OCI-M1 (cell line): ENCODE measurements at places on chromosomes 16 and 17.

- DNase-seq: peak; percentile 64
These were observed 5.0 kb upstream of the MYL4 start for GRCh38 chr17:47203984-47204721.

DNA sequence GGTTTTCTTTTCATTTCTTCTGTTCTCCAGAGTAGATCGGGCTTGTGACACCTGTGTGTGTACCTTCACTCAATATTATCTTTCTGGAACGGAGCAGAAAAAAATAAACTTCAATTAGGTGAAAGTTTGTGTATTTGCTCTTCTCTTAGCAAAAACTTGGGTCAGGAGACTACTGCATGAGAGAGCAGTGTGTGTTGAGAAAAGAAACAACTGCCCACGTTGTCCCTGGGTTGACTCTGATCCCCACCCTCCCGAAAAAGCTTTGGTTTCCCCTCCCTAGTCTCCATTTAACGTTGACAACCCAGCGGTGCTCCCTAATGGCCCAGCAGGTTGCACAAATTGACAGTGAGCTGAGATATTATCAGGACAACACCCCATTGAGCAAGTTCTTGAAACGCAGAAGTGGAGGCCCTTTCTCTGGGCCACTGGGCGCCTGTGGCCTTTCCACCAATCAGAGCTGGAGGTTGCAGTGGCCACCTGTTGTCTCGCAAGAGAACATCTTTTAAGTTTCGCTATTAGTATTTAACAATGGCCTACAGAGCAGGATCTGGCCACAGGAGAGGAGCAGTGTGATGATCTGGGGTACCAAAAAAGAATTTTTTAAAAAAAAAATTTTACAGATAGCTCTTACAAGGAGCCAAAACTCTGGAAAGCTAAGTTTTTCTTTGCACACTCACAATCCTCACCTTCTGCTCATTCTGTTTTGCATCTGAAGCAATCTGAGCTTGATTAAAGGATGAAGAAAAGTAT is 1.5 kb upstream of the TOX3 start:
- no peak for DNase-seq

DNA sequence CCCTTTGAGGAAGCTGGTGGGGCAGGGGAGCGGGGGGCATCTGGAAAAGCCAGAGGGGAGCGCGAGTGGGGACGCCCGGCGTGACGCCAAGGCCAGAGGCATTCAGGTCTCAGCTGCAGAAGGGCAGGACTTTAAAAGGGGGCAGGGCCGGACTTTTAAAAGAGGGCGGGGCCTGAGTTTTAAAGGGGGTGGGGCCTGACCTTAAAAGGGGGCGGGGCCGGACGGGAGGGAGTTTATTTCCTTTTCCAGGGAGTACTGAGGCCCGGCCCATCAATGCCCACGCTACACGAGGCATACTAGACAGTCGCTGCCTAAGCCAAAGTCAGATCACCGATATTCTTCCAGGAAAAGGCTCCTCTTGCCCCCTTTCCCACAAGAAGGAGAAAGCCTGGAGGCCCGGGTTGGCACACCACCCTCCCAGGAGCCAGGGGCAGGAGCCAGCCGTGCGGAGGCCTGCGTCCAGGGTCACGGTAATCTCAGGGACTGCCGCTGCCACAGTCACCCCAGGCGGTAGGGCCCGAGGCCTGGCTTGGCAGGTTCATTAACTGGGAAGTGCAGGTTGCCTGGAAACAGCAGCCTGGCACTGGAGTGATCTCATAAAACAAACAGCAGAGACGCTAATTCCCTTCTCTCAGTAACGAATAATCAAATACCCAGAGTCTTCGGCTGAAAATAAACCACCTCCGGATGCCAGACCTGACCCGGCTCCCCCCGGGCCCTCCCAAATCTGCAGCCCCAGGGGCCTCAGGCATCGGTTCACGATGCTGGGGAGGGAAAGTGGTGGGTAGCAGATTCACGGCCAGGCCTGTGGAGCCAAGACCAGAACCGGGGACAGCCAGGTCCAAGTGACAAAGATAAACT is 90.7 kb downstream of the TIMM22 start:
- DNase-seq: peak; percentile 3

- no peak for DNase-seq
These were observed 32.8 kb downstream of the FBXO31 start for GRCh38 chr16:87350681-87351319.

- no peak for DNase-seq
These were observed 82.1 kb downstream of the METRNL start for GRCh38 chr17:83161298-83162034.

DNA sequence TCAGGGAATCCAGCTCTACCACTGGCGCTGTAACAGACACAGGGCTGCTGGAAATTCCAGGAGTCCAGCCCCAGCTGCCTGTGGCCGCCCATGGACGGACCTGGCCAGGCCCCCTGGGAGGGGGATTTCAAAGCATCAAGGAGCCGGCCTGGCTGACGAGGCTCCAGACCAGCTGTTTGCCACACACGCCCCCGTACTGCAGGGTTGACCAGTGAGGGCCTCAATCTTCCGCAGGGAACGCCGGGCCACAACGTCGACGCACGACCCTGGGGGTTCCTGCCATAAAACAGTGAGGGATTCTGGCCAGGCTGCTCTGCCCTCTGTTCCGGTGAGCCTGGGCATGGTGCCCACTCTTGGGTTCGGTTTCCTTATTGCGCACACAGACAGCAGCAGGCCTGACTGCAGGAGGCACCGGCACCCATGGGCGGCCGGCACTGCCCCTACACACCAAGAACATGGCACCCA is 3.7 kb downstream of the LMF1 start:
- DNase-seq: no peak

GRCh38 chr17:279776-280175 is 72.8 kb downstream of the RPH3AL start:
- no peak for DNase-seq

- DNase-seq: no peak
These were observed 3.9 kb upstream of the SPATA20 start for GRCh38 chr17:50542795-50543774.

DNA sequence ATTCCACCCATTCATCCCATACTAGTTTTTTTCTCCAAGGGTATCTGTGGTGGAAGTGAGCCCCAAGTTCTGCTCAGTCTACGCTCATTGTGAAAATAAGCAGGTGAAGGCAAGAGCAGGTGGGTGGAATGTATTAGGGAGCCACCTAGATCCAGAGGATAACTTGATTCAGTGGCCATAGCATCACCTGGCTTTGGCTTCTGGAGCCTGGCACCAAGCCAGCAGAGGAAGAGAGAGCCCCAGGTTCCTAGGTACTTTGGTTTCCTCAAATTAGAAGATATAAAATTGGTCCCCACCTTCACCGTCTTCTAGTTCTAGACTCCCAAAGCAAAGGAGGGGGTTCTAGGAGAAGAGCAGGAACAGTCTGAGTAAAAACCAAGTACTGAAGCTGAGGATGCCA is 4.1 kb downstream of the FXR2 start:
- DNase-seq: no peak

DNA sequence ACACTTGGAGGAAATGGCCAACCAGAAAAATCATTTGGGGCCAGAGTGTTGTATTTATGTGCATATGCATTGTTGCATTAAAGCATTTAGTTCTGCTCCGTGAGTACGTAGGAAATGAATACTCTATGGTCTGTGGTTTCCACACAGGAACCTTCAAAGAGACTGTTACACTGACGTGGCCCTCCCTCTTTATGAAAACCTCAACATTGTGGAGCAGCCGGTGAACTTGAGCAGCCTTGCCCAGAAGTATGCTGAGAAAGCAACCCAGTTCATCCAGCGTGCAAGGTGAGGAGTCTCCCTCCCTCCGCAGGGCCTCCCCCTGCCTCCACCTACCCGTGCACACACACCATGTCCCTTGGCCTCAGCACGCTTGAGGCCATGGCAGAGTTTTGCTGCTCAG is 65.2 kb downstream of the ARSG start:
- no peak for DNase-seq

GRCh38 chr17:40791787-40792436 is 7.8 kb downstream of the KRT28 start:
- DNase-seq: peak; percentile 39

GRCh38 chr17:2362016-2362415 is 24.7 kb downstream of the SGSM2 start:
- no peak for DNase-seq

- DNase-seq: no peak
These were observed 2.3 kb downstream of the BEAN1 start for GRCh38 chr16:66429290-66429962.

DNA sequence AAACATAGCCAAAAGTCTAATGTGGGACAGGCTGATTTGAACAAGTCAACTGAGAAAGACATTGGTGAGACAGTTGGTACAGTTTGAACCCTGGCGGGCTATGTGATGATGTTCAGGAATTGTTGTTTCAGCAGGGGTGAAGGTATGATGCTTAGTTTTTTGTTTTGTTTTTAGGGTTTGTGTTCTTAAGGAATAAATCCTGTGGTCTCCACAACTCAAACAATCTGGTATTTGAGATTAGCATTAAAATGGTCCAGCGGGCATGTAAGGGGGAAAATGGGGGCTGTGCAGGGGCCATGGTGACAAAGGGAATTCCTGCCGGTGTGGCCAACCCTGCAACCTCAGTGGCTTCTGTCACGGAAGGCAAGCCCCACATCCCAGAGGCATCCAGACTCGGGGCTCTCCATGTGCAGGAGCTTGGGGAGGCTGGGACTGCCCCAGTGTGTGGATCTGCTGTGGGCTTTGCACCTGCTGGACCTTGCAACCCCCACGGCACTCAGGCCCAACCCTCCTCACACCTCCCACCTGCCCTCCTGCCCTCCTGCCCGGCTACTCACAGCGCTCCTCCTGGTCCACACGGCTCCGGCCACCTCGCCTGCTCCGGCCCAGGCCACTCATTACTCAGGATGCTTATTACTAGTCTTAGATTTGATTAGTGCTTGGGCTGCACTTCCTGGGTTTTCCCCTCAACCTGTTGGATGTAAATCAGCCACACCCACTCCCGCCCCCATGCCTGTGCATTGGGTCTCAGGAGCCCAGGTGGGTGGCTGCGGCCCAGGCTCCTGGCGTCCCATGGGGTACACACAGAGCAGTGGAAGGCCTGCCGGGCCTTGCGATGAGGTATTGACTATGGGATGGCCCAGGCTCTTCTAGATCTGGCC is at the start of gene TNFRSF13B:
Gene TNFRSF13B, minus strand, starts transcription at position 661 of the 881 bp plus-strand sequence. Its CDS starts 43 bp downstream, at position 618.
- no peak for DNase-seq

- DNase-seq: no peak
These were observed 1.5 kb downstream of the NPLOC4 start for GRCh38 chr17:81635431-81635830.

- DNase-seq: no peak
These were observed 10.5 kb downstream of the PELP1 start for GRCh38 chr17:4693416-4693815.

- no peak for DNase-seq
These were observed 44.1 kb upstream of the MGAT5B start for GRCh38 chr17:76824093-76824492.

GRCh38 chr16:64434526-64435069 is 687.3 kb downstream of the CDH11 start:
- no peak for DNase-seq

GRCh38 chr17:78753316-78754250 is 28.5 kb downstream of the CYTH1 start:
- no peak for DNase-seq

DNA sequence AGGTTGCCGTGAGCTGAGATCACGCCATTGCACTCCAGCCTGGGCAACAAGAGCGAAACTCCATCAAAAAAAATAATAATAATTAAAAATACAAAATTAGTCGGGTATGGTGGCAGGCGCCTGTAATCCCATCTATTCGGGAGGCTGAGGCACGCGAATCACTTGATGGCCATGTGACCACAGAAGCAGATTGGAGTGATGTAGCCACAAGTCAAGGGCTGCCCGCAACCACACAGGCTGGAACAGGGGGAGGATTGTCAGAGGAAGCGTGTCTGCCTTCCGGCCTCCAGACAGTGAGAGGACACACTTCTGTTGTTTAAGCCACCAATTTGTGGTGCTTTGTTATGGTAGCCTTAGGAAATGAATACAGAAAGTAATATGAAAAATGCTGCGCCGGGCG is 11.8 kb upstream of the NAGS start:
- DNase-seq: no peak

DNA sequence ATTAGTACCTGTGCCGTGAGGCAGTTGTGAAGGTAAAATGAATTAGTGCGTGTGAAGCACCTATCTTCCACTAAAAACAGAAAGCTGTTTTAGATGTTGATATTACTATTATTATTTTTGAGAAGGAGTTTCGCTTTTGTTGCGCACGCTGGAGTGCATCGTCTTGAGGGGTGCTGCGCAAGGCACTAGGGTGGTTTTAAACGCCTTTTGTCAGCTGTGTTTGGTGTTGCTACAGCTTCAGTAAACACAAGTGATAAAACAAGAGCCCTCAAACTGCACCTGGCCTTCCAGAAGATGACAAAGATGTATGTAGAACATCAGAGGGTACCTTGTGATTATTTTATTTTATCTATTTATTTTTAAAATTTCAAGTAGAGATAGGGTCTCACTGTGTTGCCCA is 38.2 kb downstream of the PLCG2 start:
- no peak for DNase-seq

DNA sequence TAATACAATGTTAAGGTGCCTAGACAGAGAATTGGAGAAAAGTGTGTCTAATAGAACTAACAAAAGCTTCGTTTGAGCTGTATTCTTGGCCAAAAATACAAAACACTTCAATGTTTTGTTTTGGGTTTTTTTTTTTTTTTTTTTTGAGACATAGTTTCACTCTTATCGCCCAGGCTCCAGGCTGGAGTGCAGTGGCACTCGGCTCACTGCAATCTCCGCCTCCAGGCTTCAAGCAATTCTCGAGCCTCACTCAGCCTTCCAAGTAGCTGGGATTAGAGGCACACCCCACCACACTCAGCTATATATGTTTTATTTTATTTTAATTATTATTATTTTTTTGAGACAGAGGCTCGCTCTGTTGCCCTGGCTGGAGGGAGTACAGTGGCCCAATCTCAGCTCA is 38.3 kb upstream of the CARMIL2 start:
- DNase-seq: no peak

DNA sequence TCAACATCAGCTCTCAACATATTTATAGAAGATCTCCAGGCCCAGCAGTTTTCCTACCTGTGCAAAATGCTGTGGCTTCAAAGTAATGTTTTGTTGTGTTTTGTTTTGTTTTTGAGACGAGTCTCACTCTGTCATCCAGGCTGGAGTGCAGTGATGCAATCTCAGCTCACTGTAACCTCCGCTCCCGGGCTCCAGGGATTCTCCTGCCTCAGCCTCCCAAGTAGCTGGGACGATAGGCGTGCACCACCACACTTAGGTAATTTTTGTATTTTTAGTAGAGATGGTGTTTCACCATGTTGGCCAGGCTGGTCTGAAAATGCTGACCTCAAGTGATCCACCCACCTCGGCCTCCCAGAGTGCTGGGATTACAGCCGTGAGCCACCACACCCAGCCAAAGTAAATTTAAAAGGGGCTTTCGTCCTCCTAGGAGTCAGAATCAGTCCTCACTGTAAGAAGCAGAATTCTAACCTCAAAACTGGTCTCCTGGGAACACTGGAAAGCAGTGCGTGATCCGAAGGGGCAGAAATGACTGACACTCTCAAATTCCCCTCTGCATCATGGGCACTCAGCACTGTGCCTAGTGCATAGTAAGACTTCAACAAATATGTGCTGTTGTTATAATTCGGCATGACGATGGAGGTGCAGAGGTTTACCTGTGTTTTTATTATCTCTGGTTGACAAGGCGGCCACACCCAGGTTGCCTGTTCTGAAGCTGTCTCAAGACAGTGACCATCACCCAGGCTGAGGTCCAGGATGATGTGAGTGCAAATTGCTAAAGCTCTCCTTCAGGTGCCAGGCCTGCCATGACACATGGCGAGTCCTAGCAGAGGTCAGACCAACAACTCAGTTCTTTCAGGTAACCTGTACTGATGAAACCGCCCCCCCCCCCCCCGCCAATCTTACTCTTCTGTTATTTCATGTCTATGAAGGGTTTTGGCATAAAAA is 59.8 kb downstream of the ADCY9 start:
- DNase-seq: no peak

GRCh38 chr17:15952048-15952532 is 7.2 kb downstream of the ADORA2B start:
- peak; percentile 11 for DNase-seq
